ENCODE measurements at places on chromosomes 7 and 10. TPM values are rescaled to one million over a fixed set of nuclear protein-coding genes. Genes with fewer than 3 reads are reported as not detected.

MEPCE gene
- total RNA-seq, result 69.0 TPM

PAX4 gene
- total RNA-seq, result not detected

NACAD gene
- 6.4 TPM for total RNA-seq

ABLIM1 gene
- 32.1 TPM for total RNA-seq

DNA sequence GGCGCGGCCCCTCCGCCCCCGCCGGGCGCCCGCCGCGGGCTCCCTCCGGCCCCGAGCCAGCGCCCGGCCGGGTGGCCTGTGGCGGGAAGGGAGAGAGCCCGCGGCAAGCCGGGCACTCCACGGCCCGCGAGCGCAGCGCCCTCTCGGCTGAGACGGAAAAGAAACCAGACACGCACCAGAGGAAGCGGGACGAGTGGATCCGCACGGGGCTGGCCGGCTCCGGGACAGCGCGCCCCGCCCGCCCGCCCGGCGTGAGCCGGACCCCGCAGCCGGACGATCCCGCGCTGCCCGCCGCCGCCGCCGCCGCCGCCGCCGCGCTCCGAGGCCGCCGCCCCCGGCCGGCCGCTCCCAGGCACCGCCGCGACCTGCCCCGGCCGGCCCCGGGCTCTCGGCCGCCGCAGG lies 300 bp downstream of the ARHGAP21 start:
- DNase-seq, result no peak

- no peak for DNase-seq
Measured at GRCh38 chr10:35650894-35651293, 8.8 kb upstream of the FZD8 start.

GRCh38 chr10:127737563-127738511 lies 852 bp downstream of the FOXI2 start:
- DNase-seq, result peak; percentile 34

DNA sequence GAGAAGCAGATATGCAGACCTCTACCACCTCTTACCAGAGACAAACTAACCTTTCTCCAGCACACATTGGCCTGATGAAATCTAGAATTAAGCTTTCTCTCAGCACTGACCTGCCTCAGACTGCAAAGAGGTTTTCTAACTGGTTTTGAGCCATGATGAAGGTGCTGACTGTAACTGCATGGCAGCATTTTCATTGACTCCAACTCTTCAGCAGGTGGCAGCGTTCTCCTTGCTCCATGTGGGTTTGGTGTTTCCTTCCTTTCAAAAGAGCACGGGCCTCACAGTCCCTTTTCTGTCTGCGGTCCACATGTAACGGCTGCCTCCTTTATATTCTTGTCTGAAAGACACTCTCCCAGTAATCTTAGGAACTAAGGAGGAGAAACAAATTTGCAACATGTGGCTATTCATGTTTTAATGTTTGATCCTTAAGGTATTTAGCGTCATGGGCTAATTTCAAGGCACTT lies 12.6 kb downstream of the KLLN start:
- peak; percentile 80 for DNase-seq

DNA sequence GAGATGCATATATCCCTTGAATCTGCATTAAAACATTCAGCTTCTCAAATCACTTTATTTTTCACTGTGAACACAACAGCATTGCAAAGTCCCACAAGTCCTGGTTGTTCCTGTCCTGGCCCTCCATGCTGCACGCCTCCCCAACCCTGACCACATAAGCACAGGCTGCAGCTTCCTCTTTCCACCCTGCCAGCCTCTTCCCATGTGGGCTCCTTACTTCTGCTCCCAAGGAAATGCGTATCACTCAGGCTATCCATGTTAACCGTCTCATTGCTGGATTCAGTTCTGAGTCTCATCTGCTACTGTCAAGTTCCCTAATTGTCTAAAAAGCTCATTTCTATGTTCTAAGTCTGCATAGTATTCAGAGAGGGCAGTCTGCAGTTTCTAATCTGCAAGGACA lies 89.7 kb upstream of the ZPBP start:
- no peak for DNase-seq

DNA sequence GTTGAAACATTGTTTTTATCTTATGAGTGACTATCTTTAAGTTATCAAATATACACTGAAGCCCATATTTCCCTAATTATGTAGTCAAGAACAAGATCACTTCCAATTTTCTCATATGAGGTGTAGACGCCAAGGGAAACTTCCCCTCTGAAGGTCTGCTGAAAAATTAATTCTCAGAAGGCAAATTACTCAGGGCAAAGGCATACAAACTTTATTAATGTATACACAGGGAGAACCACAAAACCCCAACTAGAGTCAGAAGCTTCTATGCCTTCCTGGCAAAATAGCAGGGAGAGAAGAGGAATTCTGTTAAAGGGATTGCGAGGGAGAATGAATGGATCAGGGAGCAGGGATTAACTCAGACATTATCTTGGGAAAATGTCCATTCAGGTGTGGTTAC lies 83.4 kb downstream of the DOCK4 start:
- DNase-seq, result no peak

DNA sequence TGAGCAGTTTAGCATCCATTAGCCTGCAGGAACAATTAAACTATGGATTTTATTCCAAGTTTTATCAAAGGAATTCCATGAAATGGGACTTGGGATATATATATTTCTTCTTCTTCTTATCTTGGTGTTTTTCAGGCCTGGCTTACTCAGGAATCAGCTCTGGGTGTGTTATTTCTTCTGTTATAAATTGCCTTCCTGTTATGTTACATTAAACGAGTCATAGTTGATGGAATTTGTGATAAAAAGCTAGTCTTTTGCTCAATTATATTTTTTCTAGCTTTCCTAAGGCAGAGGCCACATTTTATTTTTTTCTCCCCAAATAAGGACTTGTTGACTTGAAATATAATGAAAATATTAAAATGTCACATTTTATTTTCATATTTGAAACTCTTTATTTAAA lies 141.3 kb downstream of the EPC1 start:
- no peak for DNase-seq

DNA sequence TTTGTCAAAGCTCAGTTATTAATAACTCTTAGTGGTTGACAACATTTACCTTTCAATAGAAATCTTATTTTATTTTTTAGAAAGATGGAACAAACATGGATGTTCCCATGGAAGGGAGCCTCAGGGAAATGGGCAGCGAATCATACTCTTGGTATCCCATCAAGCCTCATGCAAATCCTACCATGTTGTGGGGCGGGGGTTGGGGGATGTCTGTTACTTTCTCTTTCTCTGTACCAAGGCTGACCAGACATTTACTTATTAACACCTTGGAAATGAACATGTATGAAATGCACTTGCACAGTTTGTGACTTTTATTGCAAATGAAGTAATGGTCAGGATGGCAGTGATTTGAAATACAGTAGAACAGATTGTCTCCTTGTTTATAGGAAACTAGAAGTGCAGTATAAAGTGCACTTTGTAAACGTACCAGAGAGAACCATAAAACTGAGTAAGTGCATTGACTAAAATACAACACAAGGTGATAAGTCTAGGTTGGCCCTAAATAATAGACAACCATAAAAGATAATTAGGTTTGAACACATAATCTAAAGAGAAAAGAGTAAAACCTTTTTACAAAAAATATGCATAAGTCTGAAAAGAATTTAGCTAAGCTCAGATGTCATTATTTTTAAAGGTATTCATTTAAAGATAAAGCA lies 32.4 kb downstream of the SEMA3D start:
- DNase-seq, result no peak

- no peak for DNase-seq
Measured at GRCh38 chr7:19097165-19098055, 20.0 kb downstream of the TWIST1 start.

DNA sequence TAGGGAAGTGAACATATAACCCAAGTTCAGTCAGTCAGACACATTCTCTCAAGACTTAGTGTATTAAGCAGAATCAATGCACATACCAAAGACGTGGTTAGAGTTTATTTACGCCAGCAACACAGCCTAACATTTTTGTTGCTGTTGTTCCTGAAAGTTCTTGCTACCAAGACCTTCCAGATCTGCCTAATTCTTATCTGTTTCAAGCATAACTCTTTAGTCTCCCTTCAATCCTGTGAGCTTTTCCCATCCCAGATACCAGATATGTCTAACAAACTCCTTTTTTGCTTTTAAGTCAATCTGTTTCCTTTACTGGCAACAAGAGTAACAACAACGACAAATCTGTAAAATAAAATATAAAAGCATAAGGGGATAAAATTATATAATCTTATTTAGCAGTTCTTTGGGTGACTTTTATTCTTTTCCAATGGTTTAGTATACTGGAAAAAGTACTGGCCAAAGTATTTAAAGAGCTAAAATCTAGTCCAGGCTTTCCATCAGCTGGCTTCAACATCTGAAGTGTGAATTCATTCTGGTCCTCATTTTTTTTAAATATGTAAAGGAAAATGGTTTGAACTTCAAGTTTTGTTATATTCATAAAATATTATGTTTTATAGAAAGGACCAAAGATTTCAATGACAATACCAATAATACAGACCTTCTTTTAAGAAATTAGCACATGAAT lies 193.8 kb downstream of the IMMP2L start:
- DNase-seq, result no peak

- no peak for DNase-seq
Measured at GRCh38 chr7:22270371-22270770, 86.6 kb downstream of the RAPGEF5 start.

GRCh38 chr7:94605031-94605430 lies 50.9 kb downstream of the SGCE start:
- DNase-seq, result no peak

GRCh38 chr7:150952331-150953050 lies 25.6 kb downstream of the KCNH2 start:
- DNase-seq, result no peak

- DNase-seq, result no peak
Measured at GRCh38 chr10:62335326-62335725, 38.8 kb upstream of the ZNF365 start.
